SK-MEL-5 (cell line): ENCODE measurements at places on chromosomes 1 and 21.

GRCh38 chr1:6447818-6448748 lies 17.9 kb downstream of the TNFRSF25 start:
- no peak for DNase-seq

DNA sequence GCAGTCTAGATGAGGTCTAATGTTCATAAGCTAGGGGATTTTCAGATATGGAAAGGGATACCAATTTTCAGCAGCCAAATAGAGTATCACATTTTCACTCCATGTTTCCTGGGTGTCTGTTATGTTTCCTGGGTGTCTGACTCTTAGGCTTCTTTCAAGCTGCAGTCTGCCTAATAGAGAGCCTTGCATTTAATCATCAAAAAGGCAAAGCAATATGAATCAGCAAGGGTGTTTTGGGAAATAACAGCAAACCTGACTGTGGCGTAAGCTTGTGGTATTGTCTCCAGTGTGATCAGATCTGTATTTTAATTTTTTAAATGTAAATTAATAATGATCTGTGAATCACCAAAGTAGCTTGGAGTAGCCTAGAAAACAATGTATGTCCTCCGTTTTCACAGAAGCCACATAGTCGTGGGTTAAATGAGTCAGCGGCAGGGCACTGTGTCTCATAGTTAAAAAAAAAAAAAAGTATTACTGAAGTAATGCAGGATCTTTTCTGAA lies 10.4 kb downstream of the LGALS8 start:
- DNase-seq = no peak

GRCh38 chr1:6205849-6206519 lies at the start of gene RNF207:
Gene RNF207 (plus strand): TSS chr1:6206119. CDS start chr1:6206536, 417 bp downstream.
- DNase-seq = no peak

DNA sequence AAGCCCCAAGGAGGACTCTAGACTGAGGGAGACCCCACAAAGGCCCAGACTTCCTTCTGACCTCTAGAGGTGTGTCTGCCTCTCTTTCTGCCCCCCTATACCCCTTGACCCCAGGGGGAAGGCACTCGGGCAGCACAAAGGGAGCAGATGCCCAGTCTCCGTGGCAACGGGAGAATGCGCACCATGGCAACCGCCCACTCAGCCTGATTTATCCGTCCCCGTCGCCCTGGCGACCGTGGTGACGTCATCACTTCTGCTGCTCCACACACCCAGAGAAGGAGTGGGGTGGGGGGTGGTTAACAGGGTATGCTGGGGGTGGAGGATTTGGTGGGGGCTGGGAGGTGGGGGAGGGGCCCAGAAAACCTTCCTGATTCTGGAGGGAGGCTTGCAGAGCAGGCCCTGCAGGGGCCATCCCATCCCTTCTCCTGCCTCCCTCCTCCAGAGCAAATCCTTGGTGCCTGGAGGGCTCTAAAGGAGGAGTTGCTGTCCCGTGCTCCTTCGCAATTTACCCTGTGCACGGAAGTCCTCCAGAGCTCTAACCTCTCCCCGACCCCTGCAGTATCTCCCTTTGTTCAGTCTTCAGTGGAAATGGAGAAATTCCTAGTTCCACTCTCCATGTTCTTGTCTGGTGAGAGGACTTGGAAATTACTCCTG lies 6.3 kb downstream of the CELF3 start:
- DNase-seq = peak; percentile 55

- no peak for DNase-seq
Observed at GRCh38 chr1:200464784-200465400, 55.1 kb upstream of the ZNF281 start.

- peak; percentile 20 for DNase-seq
Observed at GRCh38 chr21:39531840-39532239, 80.1 kb downstream of the SH3BGR start.

- no peak for DNase-seq
Observed at GRCh38 chr1:24928689-24929397, 1.2 kb downstream of the RUNX3 start.

DNA sequence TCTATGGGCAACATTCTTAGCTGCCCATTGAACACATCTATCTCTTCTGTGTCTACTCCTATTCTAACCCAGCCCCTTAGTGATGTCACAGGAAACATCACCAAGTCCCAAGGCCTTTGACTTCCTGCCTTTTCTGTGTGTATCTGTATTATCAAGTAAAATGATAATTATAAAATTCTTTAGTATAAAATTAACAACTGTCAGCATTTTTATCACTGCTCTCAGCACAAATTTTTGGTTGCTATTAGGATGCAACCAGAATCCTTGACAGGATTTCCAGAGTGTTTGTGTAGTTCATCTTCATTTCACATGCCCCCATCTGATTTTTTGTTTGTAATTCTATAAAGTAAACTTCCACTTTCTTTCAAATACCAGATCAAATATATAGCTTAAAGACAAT lies 33.8 kb downstream of the OR10Z1 start:
- DNase-seq = no peak

GRCh38 chr1:3007298-3008147 lies 13.7 kb upstream of the ACTRT2 start:
- no peak for DNase-seq

DNA sequence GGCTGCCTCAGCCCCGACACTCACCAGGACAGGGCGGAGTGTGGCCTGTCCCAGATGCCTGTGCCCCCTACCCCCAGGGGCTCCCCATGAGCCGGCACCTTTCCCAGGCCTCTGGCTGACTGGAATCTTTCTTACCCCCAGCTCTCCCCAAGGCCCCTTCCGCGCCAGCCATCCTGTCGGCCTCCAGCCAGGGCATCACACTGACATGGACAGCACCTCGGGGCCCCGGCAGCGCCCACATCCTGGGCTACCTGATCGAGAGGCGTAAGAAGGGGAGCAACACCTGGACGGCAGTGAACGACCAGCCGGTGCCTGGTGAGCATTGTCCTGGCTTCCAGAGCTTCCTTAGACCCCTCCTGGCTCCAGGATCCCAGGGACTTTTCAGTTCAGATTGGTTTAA lies 26.5 kb downstream of the IGFN1 start:
- no peak for DNase-seq

- peak; percentile 69 for DNase-seq
Observed at GRCh38 chr1:109161858-109162606, 48.1 kb downstream of the ELAPOR1 start.

DNA sequence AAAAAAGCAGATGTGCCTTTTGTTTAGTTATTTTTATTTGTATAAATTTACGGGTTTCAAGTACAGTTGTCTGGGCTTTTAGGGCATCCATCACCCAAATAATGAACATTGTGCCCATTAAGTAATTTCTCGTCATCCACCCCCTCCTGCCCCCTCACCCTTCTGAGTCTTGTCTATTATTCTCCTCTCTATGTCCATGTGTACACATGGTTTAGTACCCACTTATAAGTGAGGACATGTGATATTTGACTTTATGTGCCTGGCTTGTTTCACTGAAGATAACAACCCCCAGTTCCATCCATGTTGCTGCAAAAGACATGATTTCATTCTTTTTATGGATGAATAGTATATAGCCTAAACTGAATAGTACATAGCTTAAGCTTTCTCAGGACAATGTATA lies 189.2 kb downstream of the ZP4 start:
- no peak for DNase-seq

GRCh38 chr1:5971471-5972197 lies 20.6 kb downstream of the NPHP4 start:
- no peak for DNase-seq

DNA sequence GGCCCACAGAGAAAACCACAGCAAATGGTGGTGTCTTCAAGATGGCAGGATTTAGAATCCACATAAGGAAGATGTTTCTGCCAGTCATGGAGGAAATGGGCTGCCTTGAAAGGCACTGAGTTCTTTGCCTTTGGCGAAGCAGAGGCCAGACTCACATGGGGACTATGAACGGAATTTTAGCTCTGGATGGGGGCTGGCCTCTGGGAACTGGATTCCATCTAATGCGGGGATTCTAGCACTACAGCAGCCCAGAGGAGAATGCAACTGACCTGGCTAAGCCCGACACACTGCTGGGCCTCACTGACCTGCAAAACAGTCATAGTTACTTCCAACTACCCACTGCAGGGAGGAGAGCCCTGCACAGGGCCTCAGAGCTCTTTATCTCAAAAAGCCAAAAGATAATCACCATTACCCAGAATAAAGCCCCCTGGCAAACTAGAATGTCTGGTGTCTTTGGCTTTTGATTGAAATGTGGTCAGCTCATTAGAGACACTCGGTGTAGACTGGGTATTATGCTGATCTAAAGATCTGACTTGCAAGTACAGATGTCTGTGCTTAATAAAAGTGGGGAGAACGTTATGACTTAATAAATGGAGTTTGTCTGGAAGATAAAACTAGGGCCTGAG lies 11.6 kb downstream of the HCRTR1 start:
- no peak for DNase-seq

DNA sequence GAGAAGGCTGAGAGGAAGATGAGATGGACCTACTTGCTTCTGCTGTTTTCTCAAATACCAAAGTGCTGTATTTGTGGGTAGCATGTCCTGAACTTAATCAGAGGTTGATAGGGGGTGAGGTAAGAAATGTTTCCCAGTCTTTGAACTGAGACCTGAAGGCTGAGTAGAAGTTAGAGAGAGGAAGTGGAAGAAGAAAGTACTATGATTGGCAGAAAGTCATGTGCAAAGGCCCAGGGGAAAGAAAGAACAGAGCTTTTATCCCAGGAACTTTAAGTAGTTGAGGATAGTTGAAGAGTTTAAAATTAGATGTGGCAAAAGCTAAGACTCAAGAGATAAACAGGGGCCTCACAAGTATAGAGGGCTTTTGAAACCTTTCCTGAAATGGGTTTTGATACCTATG lies 15.5 kb upstream of the LIN9 start:
- no peak for DNase-seq

DNA sequence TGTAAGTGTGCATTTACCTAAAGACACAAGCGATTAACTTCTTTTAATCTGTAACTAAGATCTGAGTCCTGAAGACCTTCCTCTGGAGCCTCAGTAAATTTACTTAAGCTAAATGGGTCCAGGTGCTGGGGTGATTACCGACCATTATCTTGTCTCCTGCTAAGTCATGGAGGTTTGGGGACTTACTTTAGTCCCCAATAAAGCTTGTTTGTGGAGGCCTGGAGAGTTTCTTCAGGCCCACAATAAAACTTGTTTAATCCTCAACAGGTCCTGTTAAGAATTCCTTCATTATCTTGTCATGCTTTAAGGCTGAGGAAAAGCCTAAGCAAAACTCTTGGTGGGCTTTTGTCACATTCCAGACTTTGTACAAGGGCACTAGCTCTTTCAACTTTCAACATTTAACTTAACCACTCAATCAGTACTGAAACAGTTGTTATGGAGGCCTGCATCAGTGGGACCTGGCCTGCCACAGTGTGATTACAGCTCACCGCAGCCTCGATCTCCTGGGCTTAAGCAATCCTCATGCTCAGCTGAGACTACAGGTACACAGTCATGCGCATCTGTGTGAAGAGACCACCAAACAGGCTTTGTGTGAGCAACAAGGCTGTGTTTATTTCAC lies 84.0 kb downstream of the FMO4 start:
- no peak for DNase-seq

DNA sequence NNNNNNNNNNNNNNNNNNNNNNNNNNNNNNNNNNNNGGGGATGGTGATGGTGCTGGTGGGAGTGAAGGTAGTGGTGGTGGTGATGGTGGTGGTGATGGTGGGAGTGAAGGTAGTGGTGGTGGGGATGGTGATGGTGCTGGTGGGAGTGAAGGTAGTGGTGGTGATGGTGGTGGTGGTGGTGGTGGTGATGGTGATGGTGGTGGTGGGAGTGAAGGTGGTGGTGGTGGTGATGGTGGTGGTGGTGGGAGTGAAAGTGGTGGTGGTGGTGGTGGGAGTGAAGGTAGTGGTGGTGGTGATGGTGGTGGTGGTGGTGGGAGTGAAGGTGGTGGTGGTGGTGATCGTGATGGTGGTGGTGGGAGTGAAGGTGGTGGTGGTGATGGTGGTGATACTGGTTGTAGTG lies 93.6 kb downstream of the CRYAA start:
- no peak for DNase-seq

DNA sequence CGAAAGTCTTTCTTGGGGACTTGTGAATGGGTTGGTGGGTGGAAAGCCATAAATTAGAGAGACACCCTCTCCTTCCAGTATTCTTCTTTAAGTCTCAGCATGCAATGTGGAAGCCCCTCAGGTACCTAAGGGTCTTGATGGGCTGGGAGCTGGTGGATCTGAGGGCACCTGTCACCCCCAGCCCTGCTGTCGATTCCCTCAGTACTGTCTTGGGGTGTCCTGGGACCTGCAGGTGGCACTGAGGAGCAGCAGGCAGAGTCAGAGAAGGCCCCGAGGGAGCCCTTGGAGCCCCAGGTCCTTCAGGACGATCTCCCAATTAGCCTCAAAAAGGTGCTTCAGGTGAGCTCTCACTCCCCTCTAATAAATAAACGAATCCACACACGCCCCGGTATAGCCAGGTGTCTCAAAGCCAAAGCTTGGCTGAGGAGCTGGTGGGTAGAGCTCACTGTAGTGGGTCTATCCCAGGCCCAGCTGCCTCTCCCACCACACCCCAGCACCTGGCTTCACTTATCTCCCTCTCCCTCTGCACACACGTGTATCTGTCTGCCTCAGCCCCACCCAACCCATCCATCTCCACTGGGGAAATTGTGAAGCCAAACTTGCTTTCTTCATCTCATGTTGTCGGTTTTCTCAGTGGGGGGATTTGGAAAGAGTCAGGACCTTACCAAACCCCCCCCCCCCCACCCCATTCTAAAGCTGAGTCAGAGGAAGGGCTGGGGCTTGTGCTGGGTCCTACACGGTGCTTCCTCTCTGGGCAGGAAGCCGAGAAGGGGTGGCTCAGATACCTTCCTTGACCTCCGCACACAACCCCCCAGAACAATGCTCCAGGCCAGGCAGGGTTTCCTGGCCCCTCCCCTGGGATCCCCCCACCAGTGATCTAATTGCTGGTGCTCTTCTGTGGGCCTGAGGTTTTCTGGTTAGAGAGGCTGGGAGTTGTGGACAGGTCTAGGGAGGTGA lies 1.6 kb downstream of the ADAM15 start:
- DNase-seq = no peak
